Activated CD4-positive, alpha-beta T cell treated with anti-CD3 and anti-CD28 coated beads for 24 hours (primary cell): ENCODE measurements at places on chromosomes 7 and 10.
A peak's percentile ranks its signal among the peaks of the same experiment; 100 is the strongest.

DNA sequence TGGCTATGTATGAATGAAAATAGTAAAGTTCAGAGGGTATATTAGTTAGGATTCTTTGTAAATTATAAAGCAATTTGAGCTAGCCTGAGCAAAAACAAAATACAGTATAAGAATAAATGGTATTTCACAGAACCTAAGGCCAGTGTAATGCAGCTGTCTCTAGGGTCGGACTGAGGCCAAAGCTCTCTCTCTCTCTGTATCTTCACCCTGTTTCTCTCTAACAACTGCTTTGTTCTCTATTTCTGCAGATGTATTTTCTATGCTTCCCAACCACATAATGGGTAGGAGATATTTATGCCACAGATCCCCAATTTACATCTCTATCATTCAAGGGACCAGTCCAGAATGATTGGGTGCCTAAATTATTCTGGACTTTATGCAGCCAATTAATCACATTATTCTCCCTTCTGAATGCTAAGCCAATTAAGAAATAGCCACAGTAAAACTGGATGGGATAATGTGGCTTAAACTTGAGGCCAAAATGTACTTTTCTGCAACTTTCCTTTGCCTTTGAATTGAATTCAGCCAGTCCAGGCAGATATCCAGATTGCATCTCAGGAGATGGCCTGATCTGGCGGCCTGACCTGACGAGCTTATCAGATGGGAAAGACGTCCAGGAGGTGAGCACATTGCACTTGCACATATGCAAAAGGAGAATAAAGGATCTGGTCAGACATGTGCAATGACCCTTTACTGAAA is 24.6 kb upstream of the IMMP2L start:
- no peak for DNase-seq

- DNase-seq: no peak
Observed at GRCh38 chr10:104711302-104711721, 70.2 kb downstream of the SORCS3 start.

GRCh38 chr7:131652194-131652593 is 95.8 kb upstream of the PODXL start:
- DNase-seq: no peak

GRCh38 chr10:8059191-8059936 is 4.9 kb downstream of the GATA3 start:
- DNase-seq: no peak

GRCh38 chr10:11218395-11218794 is 200.7 kb downstream of the CELF2 start:
- DNase-seq: no peak

- DNase-seq: peak; percentile 3
Observed at GRCh38 chr10:60732807-60733516, 45.3 kb upstream of the CDK1 start.

DNA sequence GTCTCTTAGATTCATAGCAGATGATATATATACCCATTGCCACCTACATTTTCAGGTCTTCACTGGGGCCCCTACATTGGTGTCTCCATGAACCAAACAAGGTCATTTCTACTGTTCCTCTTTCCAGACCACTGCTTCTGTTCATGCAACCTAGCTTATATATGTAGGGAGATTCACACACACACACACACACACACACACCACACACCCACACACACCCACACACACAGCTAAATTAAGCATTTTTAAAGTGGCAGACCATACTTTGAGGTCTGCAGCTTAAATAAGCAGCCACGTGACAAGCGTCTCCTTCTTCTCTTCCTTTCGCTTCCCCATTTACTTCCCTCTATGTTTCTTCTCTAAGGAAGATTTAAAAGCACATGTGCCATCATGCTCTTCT is 70.0 kb upstream of the CC2D2B start:
- no peak for DNase-seq

DNA sequence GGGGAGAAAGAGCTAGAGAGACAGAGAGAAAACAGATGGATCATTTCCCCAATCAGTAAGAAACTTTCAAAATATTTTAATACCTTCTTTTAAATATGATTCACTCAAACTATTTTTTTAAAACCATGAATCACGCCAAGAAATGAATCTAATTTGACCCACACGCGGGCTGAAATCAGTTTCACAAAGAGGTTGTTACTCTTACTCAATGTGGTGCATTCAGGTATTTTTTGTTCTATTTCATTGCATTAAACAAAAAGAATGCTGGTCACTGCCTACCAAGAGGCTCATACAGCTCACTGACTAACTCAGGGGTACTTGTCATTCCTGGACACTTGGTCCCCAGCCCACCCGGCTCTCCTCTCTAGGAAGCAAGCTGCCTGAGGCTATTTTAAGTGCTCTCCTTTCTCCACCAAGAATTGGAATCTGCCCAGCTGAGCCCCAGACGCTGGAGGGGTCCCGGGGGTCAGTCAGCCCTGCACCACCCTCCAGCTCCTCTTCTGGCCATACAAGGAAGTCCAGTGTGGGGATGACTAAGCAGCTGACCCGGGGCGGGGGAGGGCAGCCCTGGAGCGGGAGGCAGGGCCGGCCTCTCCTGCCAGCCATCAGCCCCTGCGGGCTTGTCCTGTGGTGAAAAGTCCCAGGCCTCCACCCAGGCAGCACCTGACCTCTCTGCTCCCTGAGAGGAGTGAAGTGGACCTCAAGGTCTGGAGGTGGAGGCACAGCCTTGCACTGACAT is 21.7 kb upstream of the PFKP start:
- DNase-seq: no peak

DNA sequence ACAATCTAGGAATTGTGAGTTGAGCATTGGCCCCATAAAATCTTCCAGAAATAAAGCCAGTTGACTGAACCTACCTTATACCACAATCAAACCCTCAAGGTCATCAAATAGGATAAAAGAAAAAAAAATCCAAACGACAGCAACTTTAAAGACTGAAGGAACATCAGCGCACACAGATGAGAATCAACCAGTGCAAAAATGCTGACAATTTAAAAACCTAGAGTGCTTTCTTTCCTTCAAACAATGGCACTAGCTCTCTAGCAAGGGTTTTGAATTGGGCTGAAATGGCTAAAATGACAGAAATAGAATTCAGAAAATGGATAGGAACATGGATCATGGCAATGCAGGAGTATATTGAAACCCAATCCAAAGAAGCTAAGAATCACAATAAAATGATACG is 16.1 kb upstream of the POT1 start:
- DNase-seq: no peak

GRCh38 chr7:78499283-78499682 is 700.7 kb downstream of the PHTF2 start:
- DNase-seq: no peak

DNA sequence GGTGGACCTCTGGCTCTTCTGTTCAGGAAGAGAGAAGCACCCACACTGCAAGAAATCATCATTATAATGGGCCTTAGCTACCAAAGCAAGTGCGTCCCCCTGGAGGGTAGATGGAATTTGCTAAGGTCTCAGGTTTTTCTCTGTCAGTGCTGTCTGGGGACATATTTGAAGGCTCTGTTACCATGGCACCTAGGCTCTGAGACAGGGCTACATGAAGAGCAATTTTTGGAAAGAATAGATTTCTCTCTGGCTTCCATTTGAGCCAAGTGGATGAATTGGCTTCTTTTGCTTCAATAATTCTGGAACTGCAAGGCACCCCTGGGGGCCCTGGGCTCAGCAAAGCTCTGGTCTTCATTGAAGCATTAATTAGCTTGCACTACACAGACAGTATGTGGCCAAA is 349.1 kb upstream of the GALNT17 start:
- no peak for DNase-seq
